ENCODE measurements at places on chromosomes 1 and 21. TPM values are rescaled to one million over a fixed set of nuclear protein-coding genes. Genes with fewer than 3 reads are reported as not detected.

DNA sequence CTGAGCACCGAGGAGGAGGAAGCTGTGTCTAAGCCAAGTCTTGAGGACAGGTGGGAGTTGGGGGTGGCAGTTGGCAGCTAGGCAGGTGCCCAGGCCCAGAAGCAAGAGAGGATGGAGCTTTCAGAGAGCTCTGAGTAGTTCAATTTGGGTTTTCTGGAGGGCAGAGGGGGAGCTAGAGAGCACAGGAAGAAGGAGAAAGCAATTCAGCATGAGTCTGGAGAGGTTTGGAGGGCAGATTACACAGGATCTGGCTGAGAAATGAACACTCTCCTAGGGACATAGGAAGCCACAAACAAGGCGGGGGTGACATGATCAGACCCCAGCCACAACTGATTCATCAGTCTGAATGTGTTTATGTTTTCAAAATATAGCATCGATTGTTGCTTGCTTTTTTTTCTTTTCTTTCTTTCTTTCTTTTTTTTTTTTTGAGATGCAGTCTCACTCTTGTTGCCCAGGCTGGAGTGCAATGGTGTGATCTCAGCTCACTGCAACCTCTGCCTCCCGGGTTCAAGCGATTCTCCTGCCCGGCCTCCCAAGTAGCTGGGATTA, 23.8 kb downstream of the PTPRF start:
- ATAC-seq: no peak

DNA sequence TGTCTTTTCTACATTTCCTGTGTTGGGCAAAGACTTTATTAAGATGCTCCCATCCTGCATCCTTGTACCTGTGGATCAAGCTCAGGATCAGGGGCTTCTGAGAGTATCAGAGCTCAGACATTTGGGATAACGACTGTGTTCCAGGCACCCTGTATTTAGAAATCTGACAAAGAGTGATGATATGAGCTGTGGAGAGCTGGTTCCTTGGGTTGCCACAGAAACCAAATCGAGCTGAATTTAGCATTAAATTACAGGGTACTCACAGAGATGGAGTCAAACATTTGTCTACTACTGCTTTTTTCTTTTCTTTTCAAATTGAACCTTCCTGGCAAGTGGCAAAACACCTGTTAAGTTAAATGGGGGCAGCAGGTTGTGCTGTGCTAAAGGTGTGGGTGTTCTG, 110.6 kb downstream of the XCL2 start:
- no peak for ATAC-seq

DNA sequence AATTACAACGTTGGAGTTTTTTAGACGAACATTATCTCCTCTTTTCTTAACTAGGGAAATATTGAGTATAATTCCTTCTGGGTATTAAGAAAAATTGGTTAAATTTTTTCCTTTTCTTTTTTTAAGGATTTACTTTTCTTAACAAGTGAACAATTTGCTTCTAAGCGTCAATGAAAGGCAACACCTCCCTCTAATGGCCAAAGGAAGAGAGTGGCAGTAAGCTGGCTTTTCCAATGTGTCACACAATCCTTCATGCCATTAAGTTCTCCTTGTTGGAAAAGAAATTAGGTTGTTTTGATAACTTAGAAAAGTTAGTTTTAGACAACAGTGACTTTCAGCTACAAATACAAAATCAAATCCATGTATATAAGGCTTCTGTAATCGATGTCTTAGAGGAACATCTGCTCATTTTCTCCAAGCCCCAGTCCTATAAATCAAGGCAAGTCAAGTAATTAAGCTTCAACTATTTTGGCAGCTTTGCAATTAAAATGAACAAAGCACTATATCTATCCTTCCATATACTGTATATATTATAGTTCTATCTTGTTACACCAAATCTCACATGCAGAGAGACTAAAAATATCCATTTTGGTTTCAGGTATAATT, 62.8 kb downstream of the EDEM3 start:
- ATAC-seq: no peak

DNA sequence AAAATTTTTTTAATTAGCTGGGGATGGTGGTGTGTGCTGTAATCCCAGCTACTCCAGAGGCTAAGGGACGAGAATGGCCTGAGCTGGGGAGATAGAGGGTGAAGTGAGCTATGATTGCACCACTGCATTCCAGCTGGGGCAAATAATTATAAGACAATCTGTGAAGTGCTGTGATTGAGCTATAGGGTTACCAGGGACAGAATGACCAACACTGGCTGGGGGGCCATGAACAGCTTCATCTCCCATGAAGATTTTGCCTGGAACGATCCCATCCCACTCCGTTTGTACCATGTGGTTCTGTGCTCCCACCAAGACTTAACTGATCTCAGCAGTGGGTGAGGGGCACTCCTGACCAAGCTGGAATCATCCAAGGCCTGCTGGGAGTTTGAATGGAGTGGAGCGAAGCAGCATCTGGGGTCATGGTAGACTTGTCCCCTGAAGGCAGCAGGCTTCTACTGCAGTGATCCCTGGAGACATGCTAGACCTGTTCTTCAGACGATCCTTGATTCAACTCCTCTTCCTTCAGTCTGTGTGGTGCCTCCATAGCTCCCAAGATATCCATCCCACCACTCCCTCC, 53.6 kb upstream of the CTPS1 start:
- ATAC-seq: no peak

The FAM20B gene
- 18.2 TPM for total RNA-seq

The RNF223 gene
- 22.3 TPM for total RNA-seq

DNA sequence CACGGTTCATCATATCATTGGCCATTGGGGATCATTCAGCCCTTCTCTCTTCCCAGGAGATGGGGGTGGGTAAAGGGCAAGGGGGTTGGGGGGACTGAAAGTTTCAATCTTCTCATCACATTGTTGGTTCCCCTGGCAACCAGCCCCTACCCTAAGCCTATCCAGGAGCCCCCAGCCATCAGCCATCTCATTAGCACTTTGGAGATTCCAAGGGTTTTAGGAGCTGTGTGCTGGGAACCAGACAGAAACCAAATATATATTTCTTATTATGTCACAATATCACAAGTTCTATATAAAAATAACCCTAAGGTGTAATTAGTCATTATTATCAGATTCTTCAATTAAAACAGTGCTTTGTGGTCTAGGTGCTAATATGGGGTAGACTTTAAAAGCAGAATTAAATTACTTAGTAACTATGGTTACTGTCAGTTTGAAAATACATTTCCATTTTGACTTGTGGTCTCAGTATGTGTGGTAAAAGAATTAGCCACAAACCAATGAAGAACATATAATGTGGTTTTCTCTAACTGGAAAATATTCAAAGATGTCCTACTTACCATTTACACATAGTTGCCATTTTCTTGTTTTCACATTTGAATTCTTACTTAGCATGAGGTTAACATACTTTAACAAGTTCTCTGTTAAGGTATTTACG, 28.1 kb downstream of the IL23R start:
- no peak for ATAC-seq

- ATAC-seq: peak; percentile 64
Observed at GRCh38 chr1:10900691-10901090, 104.2 kb upstream of the CASZ1 start.

- ATAC-seq: peak; percentile 19
Observed at GRCh38 chr1:151960780-151961513, 32.7 kb downstream of the S100A10 start.

The RGS7 gene
- not detected for total RNA-seq

GRCh38 chr1:151143057-151143435, 3.4 kb downstream of the SEMA6C start:
- ATAC-seq: no peak

The PCSK9 gene
- total RNA-seq: 18.3 TPM

The RNF186 gene
- total RNA-seq: 0.16 TPM

DNA sequence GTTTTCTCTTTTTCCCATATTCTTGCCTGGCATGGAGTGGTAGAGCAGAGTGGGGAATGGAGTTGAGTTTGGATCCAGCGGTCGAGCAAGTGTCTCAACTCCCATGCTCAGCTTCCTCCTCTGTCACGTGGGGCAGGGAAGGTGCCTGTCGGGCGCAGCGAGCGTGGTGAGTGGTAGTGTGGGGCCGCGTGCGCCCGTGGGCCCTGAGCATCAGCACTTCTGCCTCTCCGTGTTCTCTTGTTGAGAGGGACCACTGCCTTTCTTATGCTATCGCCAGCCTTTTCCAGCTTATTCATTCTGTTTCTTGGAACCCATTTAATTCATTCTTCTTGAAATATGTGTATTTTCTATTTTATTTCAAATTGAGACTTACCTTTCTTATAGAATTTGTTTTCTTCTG, 65.1 kb downstream of the ADARB1 start:
- ATAC-seq: no peak

DNA sequence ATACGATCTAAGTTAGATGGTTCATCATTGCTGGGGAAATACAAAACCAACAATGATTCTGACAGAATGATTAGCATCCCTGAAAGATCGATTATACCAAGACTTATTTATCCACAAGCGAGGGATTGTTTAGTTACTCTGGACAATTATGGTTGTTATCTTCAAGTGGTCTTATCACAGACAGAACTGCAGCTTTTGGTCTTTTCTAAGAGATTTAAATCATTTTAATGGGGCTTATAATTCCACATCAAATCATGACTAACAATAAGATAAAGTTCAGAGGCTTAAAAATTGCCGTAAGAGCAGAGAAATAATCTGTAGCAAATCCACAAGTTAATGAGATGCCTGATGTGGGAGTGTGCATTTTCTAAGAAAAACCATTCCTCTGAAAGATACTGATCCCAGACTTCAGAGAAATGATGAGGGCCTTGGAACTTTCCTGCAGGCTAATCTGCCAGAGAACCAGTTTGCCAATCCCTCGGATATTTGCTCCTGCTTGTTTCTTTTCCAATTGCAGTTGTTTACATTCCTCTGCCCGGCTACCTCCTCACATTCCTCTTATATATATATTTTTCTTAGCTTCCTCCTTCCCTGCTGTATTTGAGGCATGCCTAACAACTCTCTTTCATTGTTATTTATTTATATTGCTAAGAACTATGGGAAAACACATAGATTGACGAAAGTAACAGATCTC, 134.8 kb downstream of the BACH1 start:
- ATAC-seq: no peak

GRCh38 chr1:67204298-67204980, 38.2 kb downstream of the IL23R start:
- no peak for ATAC-seq

GRCh38 chr21:20721151-20721550, 277.1 kb upstream of the NCAM2 start:
- ATAC-seq: no peak

- no peak for ATAC-seq
Observed at GRCh38 chr21:34890724-34891612, 158.1 kb downstream of the RUNX1 start.

GRCh38 chr21:40516335-40516734, 330.6 kb downstream of the DSCAM start:
- no peak for ATAC-seq

The IFI6 gene
- total RNA-seq: 20.5 TPM

DNA sequence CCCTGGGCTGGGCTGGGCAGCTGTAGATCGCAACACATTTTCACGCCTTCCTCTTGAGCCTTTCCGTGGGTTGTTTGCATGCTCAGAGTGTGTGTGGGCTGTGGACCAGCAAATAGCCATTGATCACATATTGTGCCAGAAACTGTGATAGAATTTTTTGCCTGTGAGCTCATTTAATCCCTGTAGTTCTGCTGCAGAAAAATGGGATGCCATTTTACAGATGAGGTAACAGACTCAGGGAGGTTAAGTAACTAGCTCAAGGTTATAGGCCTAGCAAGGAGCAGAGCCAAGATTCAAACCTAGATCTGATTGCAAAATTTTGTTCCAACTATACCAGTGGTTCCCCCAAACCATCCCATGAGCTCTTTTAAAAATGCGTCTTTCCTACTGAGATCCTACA, 10.5 kb downstream of the SPATA46 start:
- no peak for ATAC-seq

DNA sequence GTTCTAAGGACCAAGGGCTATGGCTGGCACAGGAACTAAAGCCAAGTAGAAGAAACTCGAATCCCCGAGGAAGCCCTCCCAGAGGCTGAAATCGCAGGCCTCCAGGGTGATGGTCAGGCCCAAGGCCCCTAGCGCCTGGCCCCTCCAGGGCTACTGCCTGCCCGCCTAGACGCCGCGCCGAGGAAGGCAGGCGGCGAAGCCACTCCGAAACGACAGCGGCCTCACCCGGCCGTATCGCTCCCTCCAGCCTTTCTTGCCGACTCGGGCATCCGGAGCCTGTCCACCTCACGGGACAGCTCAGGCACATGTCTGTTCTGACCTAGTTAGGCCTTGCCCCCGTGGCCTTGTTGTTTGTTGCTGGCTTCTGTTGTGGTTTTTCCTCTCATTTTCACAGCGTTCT, 9.7 kb upstream of the LHX8 start:
- ATAC-seq: no peak

DNA sequence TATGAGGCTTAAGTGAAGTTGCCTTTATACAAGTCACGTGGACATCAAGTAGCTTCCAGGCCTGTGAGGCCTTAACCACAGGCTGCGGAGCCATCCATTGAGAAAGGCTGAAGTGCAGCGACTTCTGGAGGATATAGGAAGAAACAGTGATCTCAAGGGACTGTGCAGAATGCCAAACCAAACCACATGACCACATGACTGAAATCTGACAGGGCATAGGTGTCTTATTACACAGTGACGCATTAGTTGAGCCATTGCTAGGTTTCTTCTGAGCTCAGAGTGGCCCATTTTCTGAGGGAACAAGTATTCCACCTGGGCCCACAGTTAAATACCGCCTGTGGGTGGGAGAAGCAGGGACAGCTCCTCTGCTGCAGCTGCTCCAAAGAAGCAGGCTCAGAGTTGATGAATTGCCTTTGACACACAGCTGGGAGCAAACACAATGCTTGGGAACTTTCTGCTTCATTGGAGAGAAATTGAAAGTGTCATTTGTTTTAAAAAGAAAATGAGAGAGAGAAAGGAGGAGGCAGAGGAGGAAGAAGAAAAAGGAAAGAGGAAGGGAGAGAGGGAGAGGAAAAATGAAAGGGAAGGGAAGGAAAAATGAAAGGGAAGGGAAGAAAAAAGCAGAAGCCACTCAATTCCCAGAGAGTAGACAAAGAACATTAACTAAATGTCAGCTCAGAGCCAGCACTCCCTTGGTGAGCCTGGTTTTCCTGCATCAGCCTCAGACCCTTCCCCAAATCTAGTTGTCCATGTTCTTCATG, 94.4 kb downstream of the COLGALT2 start:
- ATAC-seq: peak; percentile 60

The LCE2A gene
- total RNA-seq: not detected

The PTGER3 gene
- 0.12 TPM for total RNA-seq

The FCER1G gene
- total RNA-seq: 0.76 TPM

Data from esophagus mucosa (tissue), 1 donor.